ENCODE measurements at places on chromosomes 16 and 17.

DNA sequence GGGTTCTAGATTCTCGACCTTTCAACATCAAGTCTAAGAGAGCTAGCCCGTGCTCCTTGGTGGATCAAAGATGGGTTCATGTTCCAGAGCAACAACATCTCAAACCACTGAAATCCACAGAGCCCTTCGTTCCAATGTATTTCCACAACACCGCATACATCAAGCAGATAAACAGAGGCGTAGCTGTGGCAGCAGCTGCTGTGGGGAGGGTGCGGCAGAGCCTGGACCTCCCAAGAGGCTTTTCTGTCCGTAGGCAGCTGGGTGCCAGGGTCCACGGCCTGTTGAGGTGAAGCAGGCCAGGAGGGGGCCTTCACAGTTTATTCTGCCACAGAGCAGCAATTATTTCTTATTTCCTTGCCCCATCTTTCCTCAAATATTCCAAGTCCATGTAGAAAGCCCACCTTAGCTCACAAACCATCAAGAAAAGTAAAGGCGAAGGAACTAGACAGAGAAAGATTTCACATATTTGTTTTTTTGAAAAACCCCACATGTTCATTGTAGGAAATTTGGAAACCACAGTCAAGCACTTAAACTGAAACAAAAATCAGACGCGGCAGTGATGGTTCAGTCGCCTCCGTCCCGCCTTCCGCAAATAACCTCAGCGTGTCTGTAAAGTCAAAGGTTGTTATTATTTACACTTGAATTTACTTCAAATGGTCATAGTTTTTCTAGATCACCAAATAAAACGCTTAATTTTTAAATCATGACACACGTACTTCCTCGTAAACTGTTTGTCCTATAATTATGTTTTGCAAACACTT lies 144.6 kb upstream of the FOXF1 start:
- H3K4me1 ChIP-seq = peaks cover 67% of the 10 kb centered on the region
- H3K36me3 ChIP-seq = no peaks in the 10 kb centered on the region
- peaks cover 25% of the 10 kb centered on the region for H3K27me3 ChIP-seq
- no peak overlapping the region for H3K27ac ChIP-seq
- no peak overlapping the region for H3K4me3 ChIP-seq

DNA sequence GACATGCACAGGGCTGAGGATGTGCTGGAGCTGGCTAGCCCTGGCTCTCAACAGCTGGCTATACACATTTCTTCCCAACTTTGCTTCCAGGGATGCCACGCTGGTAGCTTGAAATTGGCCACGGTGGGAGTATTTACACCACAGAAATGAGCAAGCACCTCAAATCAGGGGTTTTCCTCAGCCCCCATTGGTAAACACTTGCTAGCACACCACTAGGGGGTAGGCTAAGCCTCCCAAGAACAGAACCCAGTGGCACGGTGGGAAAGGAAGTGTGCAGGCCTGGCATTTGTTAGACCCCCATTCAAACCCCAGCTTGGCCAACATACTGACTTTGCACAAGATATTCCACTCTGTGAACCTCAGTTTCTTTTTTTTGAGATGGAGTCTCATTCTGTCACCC lies 12.9 kb downstream of the DRC3 start:
- peaks cover 13% of the 10 kb centered on the region for H3K4me1 ChIP-seq
- no peak overlapping the region for H3K27ac ChIP-seq
- H3K4me3 ChIP-seq = no peak overlapping the region
- H3K36me3 ChIP-seq = no peaks in the 10 kb centered on the region
- peaks cover 9% of the 10 kb centered on the region for H3K27me3 ChIP-seq

DNA sequence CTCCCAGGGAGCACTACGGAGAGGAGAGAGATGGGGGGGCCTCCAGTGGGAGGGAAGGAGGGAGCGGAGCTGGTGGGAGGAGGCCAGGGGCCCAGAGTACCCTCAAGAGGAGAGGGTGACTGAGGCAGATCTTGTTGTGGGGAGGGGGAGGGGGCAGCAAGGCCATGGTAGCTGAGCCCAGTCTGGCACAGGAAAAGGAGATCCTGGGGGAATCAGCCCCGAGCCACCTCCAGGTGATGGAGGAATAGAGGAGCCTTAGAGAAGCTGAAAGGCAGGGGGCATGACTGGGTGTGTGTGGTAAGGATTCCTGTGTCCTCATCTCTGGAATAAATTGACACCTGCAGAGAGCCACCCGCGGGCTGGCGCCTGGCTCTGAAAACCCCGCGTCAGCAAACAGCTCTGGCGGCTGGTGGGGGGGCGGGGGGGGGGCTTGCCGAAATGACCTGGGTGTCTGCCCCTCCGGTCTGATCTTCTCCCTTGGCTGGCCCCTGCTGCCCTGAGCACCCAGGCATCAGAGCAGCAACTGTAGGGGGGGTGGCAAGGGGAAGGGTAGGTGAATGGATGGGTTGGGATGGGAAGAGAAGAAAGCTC lies 1.3 kb upstream of the NLGN2 start:
- peaks cover 24% of the 10 kb centered on the region for H3K36me3 ChIP-seq
- H3K4me1 ChIP-seq = peaks cover 42% of the 10 kb centered on the region
- no peak for DNase-seq
- peak overlapping the region; percentile 94 for H3K4me3 ChIP-seq

- no peak for DNase-seq
- peaks cover 3% of the 10 kb centered on the region for H3K27me3 ChIP-seq
- peak overlapping the region; percentile 99 for H3K4me3 ChIP-seq
- peaks cover 60% of the 10 kb centered on the region for H3K4me1 ChIP-seq
- peak overlapping the region; percentile 100 for H3K27ac ChIP-seq
- H3K36me3 ChIP-seq = peaks cover 49% of the 10 kb centered on the region
Observed at GRCh38 chr17:76738468-76738850, 540 bp downstream of the MFSD11 start.

DNA sequence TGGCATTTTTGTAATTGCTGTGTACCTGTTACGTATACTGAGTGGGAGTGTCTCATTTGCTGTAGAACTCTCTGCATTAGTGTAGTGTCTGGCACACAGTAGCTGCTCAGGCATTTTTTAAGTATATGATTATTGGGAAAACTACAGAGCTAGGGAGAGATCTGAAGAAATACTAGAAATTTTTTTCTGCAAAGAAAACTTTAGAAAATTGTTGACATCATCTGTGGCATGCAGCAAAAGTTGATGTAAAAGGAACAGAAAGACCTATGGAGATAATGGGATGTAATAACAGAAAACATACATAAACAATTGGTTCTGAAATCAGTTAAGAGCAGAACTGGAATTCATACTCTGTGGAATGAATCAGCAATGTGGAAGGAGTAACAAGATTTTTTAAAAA lies 11.6 kb downstream of the CLTC start:
- H3K36me3 ChIP-seq = peaks cover 40% of the 10 kb centered on the region
- no peak for DNase-seq
- no peaks in the 10 kb centered on the region for H3K4me1 ChIP-seq
- no peak overlapping the region for H3K4me3 ChIP-seq
- H3K27ac ChIP-seq = no peak overlapping the region

DNA sequence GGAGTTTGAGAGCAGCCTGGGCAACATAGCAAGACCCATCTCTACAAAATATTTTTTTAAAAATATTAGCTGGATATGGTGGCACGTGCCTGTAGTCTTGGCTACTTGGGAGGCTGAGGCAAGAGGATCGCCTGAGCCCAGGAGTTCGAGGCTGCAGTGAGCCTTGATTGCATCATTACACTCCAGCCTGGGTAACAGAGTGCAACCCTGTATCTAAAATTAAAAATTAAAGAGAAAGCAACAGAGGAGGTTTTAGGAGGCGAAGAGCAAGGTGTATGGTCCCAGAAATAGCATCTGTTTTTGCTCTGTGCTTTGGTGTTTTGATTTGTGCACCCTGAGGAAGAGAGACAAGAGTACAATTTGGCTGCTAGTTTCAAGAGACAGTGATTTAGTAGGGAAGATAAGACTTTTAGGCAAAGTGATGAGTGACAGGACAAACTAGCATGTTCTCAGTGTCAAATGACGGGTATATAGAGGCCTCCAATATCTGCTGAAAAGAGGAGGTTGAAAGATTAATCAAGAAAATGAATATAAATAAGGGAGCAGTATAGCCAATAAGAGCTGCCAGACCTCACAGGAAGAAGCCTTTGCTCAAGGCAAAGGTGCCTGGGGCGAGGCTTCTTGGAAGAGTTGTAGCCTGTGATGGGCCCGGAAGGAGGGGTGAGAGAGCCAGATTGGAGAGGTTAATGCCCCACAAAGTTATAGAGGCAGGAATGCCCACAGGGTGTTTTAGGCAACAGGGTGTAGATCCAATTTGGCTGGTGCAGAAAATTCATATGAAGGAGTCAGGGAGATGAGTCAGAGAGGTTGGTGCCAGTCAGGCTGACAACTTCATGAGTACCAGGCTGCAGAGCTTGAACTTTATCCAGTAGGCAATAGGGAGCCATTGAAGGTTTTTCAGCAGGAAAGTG lies 11.4 kb downstream of the HLF start:
- H3K4me3 ChIP-seq = no peak overlapping the region
- H3K27ac ChIP-seq = no peak overlapping the region
- H3K36me3 ChIP-seq = no peaks in the 10 kb centered on the region
- peaks cover 5% of the 10 kb centered on the region for H3K27me3 ChIP-seq
- peaks cover 11% of the 10 kb centered on the region for H3K4me1 ChIP-seq

- H3K27ac ChIP-seq = peak overlapping the region; percentile 39
- no peaks in the 10 kb centered on the region for H3K36me3 ChIP-seq
- no peak overlapping the region for H3K4me3 ChIP-seq
- no peak for DNase-seq
- peaks cover 6% of the 10 kb centered on the region for H3K4me1 ChIP-seq
Observed at GRCh38 chr16:19380328-19380727, 37.4 kb upstream of the TMC5 start.

DNA sequence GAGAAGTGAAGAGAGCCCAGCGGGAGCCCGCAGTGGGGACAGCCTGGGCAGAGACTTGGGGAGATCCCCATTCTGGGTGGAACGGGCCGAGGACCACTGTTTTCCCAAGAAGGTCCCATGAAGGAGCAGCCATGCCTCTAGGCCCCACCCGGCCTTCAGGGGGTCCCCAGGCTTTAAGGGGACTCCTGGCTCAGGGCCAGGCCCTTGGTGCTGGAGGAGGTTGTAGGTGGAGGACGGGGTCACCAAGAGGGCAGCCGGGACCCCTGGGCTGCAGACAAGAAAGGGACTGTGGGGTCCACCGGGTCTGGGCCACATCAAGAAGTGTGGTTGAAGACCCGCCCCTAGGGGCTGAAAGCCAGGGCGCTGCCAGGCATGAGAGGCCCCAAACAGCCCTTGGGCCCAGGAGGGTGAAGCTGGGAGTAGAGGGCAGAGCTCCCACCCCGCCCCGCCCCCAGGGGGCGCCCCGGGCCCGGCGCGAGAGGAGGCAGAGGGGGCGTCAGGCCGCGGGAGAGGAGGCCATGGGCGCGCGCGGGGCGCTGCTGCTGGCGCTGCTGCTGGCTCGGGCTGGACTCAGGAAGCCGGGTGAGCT lies at the start of gene PRSS21:
TSS of gene PRSS21 (plus strand) at position 487 of the 589 bp plus-strand sequence. CDS start at position 519, 32 bp downstream.
- no peak within 1 kb of the TSS for H3K27ac ChIP-seq
- H3K4me1 ChIP-seq = peaks cover 6% of the 10 kb centered on the region
- H3K4me3 ChIP-seq = no peak within 1 kb of the TSS
- H3K36me3 ChIP-seq = no peaks in the 10 kb centered on the region

GRCh38 chr17:5331506-5331905 lies 49.4 kb downstream of the RABEP1 start:
- no peaks in the 10 kb centered on the region for H3K4me1 ChIP-seq
- H3K4me3 ChIP-seq = no peak overlapping the region
- H3K27me3 ChIP-seq = no peaks in the 10 kb centered on the region

GRCh38 chr16:25018972-25019617 lies 3.9 kb upstream of the ARHGAP17 start:
- DNase-seq = no peak
- no peaks in the 10 kb centered on the region for H3K36me3 ChIP-seq
- peaks cover 4% of the 10 kb centered on the region for H3K4me1 ChIP-seq
- no peak overlapping the region for H3K27ac ChIP-seq
- peaks cover 34% of the 10 kb centered on the region for H3K27me3 ChIP-seq

DNA sequence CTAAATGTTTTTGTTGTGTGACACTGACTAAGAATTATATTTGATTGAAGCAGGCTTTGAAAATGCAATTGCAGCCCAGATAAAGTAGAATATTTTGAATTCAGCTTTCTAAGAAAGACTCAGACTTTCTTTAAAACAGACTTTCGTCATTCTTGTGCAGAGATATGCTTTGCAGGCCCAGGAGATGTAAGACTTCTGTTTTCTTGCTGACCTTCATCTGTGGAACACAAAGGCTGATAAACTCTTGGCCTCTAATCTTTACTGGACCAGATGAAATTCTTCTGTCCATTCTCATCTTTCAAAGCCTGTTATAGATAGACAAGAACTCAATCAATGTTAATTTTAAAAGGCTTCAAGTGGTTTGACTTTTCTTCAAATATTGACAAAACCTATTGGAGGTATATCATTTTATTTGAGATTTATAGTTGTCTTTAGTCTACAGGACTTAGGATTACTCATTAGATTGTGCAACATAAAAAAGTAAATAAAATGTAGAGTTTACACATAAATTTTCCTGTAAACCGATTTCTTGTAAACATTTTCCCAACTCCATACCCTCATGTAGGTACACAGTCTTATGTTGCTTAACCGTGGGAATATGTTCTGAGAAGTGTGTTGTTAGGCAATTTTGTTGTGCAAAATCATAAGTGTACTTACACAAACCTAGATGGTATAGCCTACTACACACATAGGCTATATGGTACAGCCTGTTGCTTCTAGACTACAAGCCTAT lies 94.2 kb downstream of the MAP2K4 start:
- DNase-seq = no peak
- H3K27me3 ChIP-seq = no peaks in the 10 kb centered on the region
- no peak overlapping the region for H3K4me3 ChIP-seq
- no peaks in the 10 kb centered on the region for H3K4me1 ChIP-seq

- peaks cover 11% of the 10 kb centered on the region for H3K4me1 ChIP-seq
- H3K27ac ChIP-seq = no peak overlapping the region
- H3K36me3 ChIP-seq = no peaks in the 10 kb centered on the region
- DNase-seq = no peak
- peaks cover 78% of the 10 kb centered on the region for H3K27me3 ChIP-seq
Observed at GRCh38 chr17:4648741-4649140, 7.3 kb upstream of the ALOX15 start.

DNA sequence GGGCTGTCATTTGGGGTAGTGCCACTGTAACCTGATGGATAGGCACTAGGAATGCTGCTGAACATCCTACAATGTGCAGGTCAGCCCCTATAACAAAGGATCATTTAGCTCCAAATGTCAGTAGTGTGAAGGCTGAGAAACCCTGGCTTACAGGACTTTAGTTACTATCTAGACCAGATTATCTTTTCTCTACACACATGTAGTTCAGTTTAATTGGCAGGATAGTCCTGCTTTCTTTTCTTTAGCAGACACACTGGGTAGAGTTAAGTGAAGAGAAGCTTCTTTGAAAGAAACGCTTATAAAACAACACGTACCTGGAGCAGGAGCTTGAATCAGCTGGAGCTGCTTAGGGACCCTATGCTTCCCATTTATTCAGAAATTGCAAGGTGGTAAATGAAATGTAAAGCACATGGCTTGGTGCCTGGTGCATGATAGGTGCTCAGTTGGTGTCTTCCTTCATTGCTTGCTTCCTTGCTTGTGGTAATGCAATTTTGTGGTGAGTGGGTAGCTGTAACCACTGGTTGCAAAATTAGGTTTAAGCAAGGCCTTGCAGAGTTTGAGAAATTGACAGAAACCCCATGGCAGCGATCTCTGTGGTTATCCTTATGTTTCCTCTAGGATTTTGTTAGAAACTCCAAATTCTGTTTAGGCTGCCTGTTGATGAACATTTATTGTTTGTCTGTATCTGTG lies 9.4 kb downstream of the METTL9 start:
- no peak for DNase-seq
- peaks cover 50% of the 10 kb centered on the region for H3K4me1 ChIP-seq
- no peaks in the 10 kb centered on the region for H3K27me3 ChIP-seq
- no peak overlapping the region for H3K4me3 ChIP-seq

GRCh38 chr16:75181630-75182029 lies 25.3 kb downstream of the CTRB2 start:
- no peak overlapping the region for H3K4me3 ChIP-seq
- no peak overlapping the region for H3K27ac ChIP-seq
- no peak for DNase-seq
- H3K36me3 ChIP-seq = peaks cover 28% of the 10 kb centered on the region
